ENCODE measurements at places on chromosomes 5 and 9. TPM values are rescaled to one million over a fixed set of nuclear protein-coding genes. Genes with fewer than 3 reads are reported as not detected.

DNA sequence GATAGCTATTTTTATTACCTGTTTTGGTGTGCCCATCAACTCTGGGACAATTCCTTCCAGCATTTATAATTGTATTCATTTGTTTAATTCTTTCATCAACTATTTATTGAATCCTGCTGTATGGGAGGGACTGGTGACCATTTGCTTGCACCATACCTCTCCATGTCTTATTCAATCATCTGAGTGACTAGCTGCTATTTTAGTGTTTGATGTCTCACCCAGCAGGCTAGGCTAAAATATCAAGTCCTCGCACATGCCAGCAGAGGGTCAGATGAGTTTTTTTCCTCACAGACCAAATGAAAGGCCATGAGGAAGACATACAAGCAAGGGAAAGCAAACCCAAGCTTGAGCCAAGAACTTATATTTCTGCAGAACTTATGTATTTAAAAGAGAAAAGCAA, 63.9 kb downstream of the CETN3 start:
- H3K4me3 ChIP-seq = no peak overlapping the region
- H3K4me1 ChIP-seq = no peaks in the 10 kb centered on the region
- H3K36me3 ChIP-seq = no peaks in the 10 kb centered on the region
- H3K27me3 ChIP-seq = no peaks in the 10 kb centered on the region

DNA sequence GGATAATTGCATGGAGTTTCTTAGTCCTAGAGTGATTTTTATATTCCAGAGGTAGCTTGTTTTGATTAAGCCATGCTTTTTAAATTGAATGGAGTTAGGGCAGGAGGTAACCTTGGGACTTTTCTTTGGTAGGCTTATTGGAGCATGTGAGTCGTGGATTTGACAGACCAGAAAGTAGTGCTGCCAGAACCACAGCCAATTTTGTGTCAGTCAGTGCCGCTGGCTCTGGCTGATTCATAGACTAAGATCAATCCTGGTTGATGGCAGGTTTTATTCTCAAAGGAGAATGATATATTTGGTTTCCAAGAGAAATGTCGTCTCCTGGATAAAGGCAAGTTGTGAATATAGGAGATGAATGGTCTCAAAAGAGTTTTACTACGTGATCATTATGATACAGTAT, 20.3 kb downstream of the RAI14 start:
- no peak overlapping the region for H3K4me3 ChIP-seq
- no peak for DNase-seq
- H3K27me3 ChIP-seq = no peaks in the 10 kb centered on the region
- H3K27ac ChIP-seq = no peak overlapping the region
- no peaks in the 10 kb centered on the region for H3K36me3 ChIP-seq

Gene C9
- not detected for total RNA-seq

Gene GGTA1
- 15.5 TPM for total RNA-seq

Gene IFNK
- not detected for total RNA-seq

Measured in tibial nerve (tissue), 4 donors.